ENCODE measurements at places on chromosomes 3 and 15.

- DNase-seq: no peak
Observed at GRCh38 chr3:10137178-10137577, 4.4 kb upstream of the VHL start.

DNA sequence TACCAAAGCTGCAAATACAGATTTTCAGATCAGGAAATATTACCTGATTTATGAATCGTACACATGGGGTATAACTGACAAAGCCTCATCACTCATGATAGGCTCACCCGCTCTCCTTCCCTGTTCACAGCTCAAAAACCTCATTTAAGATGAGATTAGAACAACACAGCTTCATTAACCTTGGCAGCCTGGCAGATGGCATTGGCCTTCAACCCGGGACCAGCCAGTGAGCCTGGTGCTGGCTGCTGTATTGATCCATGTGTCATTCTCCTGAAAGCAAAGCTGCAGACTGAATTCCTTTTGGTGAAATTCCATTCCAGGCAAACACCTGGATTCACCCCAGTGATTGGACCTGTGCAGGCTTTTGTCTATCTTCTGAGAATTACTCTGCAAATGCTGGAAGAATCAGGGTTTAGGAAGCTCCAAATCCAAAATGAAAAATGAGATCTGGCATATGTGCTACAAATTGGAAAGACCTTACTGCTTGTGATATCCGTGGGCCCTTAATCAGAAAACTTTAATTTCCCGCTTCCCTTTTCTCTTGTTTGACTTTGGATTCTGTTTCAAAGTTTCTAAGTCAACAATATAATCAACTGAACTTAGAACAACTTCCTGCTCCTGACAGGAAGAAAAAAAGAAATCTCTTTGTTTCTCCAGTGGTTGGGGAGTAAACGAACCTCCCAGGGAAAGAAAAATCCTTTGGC, 189.1 kb upstream of the KBTBD8 start:
- DNase-seq: no peak

GRCh38 chr3:147934451-147935180, 525.5 kb downstream of the ZIC1 start:
- DNase-seq: no peak

- peak; percentile 47 for DNase-seq
Observed at GRCh38 chr15:77021803-77022381, 27.0 kb downstream of the PSTPIP1 start.

DNA sequence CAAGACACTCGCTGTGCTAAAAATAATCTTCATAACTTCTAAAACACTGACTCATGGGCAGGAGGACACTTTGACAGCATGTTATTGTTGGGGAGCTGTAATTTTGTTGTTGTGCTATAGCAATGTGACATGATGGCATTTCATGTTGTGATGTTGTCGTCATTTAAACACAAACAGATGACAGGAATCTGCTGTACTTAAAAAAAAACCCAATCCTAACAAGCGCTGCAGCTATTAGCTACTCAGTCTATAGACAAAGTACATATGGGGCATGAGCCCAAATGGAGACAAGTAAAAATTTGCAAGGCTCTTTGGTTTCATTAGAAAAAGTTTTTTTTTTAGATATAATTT, 828 bp upstream of the ATOSA start:
- no peak for DNase-seq
